ENCODE measurements at places on chromosomes 11 and 22.

- no peak for DNase-seq
Observed at GRCh38 chr11:70519117-70519516, 120.8 kb downstream of the CTTN start.

DNA sequence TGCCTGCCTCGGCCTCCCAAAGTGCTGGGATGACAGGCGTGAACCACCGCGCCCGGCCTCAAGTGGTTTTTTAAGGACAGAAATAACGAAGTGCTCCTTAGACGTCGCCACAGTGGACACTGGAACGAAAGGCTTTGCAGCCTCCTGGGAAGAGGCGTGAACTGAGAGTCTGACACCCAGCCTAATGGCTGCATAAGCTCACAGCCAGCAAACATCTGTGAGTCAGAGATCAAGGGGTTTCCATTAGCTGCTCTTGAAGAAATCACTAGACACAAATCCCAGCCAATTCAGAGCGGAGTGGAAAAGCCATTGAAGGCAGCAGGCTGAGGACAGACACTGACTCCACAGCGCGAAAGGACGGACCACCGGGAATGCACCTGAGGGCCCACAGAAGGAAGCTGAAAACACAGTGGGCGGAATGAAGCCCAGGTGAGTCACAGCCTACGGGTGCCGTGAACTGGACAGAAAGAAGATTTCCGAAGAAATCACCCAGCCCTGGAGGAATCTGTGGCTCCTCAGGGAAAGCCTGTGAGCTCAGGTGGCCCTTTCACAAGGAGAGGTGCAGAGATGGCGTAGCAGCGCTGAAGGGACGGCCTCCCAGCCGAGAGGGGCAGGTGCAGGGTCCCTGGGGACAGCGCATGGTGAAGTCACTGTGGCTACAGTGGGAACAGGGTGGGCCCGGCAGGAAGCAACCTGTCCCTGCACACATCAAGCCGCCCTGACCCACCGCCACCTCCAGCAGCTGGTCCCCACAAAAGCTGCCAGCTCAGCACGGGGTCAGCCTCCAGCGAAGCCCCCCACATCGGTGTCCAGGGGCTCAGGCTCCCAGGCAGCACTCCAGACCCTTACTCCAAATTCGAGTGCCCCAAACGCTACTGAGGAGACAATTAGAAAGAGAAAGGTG is 11.6 kb downstream of the LMNTD2 start:
- DNase-seq: no peak

- DNase-seq: no peak
Observed at GRCh38 chr22:19055801-19056200, 66.4 kb downstream of the DGCR2 start.

GRCh38 chr22:38775656-38776055 is 18.3 kb downstream of the DNAL4 start:
- no peak for DNase-seq

DNA sequence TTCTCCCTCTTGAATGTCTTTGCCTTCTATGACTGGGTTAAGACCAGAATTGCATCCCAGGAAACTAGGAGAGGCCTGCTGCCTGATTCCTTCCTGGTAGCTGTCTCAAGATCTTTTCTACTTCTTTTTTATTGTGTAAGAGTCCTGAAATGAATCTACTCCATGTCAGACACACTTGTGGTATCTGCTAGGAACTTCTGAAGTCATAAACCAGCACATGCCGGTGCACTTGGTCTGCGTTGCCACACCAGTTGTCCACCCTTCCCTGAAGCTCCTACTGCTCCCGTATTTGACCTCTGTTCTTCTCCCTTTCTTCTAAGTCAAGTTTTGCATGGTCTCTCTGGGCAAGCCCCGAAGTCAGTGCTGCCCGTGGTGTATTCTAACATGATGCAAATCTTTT is 644.2 kb downstream of the ETS1 start:
- no peak for DNase-seq

GRCh38 chr11:121240650-121241303 is 51.8 kb upstream of the SC5D start:
- DNase-seq: no peak

GRCh38 chr11:76230392-76230791 is 24.1 kb upstream of the WNT11 start:
- DNase-seq: no peak

DNA sequence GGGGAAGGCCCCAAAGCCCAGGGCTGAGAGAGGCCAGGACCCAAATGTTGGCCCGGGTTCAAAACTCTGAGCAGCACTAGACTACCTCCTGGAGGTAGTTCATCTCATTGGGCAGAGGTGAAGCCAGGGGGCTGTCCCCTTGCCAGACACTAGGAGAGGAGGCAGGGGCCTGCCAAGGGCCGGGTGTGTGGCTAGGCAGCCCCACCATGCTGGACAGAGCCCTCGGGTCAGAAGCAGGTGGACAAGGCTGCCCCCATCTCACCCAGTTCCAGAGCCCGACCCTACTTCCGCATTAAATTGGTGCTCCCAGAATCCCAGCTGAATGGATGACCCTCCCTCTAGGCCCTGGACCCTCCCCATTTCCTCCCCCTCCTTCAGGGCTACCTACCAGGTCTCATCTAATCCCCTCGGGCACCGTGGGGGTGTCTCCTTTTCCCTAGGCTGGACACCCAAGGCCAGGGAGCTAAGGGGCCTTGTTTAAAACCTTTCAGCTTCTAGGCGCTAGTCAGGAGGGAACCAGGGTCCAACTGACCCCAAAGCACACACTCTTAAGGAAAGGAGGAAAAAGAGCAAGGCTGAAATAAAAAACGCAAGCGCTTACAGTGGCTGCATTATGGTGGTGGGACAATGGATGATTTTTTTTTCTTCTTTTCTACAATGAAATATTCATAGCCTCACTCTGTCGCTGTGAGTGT is 72.1 kb upstream of the TCF20 start:
- no peak for DNase-seq

DNA sequence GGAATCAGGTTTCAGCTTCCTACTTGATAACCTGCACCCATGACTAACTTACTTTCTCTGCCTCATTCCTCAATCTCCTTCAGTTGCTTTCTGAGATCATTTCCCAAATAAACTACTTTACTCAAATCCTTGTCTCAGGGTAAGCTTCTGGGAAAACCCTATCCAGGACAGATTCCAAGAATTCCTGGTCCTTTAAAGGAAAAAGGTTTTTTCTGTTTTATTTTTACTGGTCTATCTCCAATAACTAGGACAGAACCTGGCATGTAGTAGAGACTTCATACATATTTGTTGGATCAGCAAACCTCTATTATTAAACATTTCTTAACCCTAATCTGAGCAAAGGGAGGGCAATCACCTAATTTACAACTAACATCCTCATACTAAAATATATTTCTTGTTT is 910.5 kb upstream of the CHORDC1 start:
- no peak for DNase-seq

- DNase-seq: no peak
Observed at GRCh38 chr11:116911976-116912734, 74.7 kb upstream of the APOA1 start.

DNA sequence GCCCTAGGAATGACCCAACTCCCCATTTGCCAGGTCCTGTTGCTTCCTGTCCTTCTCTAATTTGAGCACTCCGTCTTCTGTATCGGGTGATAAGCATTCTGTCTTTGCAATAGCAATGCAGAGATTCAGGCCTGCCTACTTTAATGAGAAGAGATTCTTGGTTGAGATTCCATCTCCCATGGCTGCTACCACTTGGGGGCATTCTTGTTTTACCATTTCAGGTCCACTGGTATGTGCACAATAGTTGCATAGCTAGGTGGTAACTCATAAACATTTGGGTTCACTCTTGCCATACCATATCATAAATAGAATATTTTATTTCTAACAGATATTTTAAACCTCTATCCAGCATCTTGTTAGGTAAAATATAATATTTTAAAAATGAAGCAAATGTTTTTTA is 34.4 kb upstream of the CALCB start:
- DNase-seq: no peak

GRCh38 chr11:30585125-30585891 is 845 bp downstream of the MPPED2 start:
- no peak for DNase-seq

DNA sequence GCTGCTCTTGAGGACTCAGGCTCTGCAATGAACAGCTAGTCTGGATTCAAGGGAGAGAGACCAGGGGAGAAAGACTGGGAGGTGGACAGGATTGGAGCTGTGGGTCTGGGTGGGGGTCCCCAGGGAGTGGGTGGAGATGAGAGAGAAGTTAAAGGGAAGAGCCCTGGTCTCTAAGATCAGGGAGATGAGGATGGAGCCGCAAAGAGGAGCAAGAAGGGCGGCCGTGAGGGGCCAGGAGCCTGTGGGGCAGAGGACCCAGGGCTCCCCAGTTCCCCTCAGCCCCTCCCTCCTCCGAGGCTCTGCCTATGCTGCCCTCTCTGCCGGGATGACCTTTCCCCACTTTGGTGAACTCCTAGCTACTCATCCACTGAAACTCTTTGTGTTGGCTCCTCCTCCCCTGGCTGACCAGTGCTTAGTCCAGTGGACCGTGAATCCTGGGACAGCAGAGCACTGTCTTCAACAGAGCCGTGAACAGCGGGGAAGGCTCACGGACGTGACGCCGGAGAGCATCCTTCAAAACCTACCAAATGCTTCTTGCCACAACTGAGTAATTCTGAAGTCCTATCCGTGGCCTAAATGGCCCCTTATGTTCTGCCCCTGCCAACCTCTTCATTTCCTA is 16.4 kb upstream of the RFPL3 start:
- DNase-seq: no peak

DNA sequence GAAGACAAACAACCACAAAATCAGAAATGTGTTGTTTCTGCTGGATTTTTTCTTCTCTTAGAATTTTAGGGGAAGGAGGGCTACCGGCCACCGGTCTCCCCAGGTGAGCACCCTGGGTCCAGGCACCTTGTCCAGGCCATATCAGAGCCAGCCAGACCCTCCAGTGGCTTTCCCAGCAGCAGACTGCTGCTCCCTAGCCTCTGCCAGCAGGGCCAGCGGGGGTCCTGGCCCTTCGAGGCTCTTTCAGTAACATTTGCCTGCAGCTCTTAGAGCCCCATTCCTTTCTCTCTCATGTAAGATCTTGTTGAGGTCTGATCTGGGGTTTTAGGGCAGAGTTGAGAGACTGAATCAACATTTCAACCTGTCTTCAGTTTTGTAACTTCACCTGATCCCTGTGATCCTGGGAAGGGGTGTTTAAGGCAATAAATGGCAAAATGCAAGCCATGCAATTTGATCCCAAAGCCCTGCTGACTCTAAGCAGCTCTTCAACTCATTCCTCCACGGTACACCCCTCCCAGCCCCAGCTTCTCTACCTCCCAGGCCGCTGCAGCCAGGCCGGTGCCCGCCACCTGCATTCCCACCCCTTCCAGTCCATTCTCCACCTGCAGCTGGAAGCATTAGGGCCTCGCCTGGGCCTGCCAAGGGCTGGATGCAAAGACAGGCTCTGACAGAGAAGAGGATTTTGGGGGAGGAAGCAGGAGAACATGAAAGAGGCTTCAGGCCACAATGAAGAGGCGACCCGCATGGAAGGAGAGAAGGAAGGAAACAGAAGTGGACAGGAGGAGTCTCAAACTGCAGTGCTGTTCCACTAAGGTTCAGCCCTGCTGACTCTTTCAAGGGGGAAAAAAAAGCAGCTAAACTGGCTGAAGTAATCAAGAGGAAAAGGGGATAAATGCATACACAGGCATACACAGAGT is 113.0 kb upstream of the FGF3 start:
- DNase-seq: no peak

DNA sequence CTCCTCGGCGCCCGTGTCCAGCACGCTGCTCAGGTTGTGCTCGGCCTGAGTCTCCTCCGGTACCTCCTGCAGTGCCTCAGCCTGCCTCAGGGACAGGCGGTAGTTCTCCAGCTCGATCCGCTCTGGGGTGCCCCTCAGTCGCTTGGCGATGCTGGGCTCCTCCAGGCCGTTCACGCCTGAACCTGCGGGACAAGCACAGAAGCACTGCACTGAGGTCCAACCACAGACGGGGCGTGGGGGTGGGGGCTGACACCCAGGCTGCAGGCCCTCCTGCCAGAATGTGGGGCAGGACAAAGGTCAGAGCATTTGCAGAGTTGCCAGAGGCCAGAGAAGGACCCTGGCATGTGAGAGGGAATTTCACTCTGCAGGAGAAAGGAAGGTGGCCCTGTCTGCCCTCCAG is 67.6 kb upstream of the BID start:
- DNase-seq: no peak

DNA sequence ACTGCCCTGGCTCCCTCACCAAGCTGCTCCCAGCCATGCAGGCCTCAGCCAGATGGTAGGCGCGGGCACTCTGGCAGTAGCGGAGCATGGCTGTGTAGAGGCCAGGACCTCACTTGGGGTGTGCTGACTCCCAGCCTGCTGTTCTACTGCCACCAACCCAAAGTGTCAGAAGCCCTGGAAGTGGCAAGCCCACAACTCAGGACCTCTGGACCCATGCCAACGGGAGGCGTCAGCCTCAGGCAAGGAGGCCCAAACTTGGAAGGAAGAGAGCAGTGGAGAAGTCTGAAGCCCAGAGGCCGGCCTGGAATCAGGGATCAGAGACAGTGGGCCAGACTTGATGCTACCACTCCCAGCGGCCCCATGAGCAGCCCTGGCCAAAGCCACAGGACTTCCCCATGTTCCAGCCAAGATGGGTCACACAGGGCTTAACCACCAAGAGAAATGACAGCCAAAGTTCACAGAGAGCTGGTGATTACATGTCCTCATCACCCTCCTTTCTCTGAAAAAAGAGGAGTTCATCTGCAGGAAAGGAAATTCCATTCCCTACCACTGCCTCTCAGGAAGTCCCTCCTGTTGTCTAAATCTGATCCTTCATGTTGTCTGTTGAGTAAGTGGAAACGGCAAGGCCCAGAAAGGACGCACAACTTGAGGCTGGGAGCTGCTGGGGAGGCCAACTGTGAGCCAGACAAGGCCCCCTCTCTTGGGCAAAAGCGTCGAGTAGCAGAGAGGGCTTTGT is 4.4 kb downstream of the ARRB1 start:
- DNase-seq: no peak

DNA sequence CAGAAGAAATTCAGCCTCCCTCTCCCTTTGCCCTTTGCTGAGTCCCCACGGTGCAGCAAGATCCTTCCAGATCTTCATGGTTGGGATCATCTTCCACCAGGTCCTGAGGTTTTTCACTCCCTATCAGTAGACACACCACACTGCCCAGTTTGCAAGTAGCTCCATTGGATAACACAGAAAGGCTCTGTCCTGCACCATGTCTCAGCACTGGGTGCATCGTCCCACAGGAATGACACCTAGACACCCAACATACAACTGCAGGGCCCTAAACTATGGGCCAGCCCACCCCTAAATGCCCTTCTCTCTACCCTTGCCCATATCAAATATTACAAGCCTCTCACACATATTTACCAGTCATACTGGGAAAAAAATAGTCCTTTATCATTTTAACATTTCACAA is 9.4 kb downstream of the KLHL22 start:
- no peak for DNase-seq

Data from stimulated activated CD4-positive, alpha-beta T cell treated with anti-CD3 and anti-CD28 coated beads, Interleukin-15, amount 100 ng/mL, for 1 hour (primary cell).